ENCODE measurements at places on chromosomes 3 and 15.

DNA sequence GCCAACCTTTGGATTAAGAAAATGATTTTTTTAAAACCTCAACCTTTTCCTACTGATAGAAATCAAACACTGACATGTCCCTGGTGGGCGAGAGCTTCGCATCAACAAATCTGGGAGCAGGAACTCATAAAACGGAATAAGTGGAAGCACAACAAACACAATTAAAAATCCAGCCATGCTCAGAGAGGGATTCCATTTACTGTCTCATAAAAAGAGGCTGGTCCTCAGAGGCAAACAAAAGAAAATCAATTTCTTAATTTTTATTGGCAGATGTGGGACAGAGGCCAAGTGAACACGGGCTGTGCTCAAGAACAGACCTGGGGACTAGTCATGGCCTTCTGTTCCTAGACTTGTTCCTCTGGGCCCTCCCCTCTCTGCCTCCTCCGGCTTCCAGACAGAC lies 214.5 kb downstream of the NTRK3 start:
- no peak for DNase-seq

DNA sequence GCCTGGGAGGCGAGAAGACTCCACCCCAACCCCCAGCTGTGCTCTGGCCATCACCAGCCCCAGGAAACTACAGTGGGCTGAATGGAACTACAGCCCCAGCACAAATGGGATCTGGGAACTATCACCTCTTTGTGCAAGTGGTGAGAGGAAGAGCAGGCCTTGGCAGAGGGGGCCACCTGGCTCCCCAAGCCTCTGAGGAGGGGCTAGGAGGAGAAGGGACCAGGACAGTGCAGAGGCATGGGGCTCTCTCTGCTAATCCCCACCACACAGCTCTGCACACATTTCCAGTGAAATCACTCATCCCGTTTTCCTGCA lies 31.6 kb downstream of the KY start:
- DNase-seq: no peak

GRCh38 chr3:132834356-132834755 lies 112.1 kb upstream of the NPHP3 start:
- no peak for DNase-seq

GRCh38 chr3:40969756-40970466 lies 229.4 kb upstream of the CTNNB1 start:
- no peak for DNase-seq

- no peak for DNase-seq
These were observed 854 bp upstream of the NPTN start for GRCh38 chr15:73633991-73634495.

DNA sequence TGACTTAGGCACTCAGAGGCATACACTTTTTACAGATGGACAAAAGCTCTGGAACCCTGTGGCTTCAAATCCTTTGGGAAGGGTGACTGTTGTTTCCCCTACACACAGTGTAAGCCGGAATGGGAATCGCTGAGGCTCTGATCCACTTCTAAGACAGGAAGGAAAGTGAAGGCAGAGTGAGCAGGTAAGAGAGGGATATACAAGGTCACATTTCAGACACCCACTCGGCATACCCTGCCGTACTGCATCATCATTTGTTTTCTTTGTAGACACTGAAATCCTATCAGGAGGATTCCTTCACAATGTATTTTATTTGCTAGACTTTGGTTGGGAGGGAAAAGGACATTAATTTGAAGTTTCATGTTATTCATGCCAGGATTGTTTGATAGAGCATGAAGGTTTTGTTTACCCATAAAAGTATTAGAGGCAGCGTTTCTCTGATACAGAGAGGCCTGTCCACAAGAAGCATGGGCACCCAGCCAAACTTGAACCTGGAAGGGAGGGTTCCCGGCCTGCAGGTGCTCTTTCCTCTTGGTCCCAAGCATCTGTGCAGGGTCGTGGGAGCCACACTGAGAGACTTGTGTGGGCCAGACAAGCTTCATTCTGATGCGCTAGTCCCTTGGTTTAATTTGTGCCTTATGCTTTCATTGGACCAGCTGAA lies 21.9 kb upstream of the POLR2M start:
- DNase-seq: no peak

DNA sequence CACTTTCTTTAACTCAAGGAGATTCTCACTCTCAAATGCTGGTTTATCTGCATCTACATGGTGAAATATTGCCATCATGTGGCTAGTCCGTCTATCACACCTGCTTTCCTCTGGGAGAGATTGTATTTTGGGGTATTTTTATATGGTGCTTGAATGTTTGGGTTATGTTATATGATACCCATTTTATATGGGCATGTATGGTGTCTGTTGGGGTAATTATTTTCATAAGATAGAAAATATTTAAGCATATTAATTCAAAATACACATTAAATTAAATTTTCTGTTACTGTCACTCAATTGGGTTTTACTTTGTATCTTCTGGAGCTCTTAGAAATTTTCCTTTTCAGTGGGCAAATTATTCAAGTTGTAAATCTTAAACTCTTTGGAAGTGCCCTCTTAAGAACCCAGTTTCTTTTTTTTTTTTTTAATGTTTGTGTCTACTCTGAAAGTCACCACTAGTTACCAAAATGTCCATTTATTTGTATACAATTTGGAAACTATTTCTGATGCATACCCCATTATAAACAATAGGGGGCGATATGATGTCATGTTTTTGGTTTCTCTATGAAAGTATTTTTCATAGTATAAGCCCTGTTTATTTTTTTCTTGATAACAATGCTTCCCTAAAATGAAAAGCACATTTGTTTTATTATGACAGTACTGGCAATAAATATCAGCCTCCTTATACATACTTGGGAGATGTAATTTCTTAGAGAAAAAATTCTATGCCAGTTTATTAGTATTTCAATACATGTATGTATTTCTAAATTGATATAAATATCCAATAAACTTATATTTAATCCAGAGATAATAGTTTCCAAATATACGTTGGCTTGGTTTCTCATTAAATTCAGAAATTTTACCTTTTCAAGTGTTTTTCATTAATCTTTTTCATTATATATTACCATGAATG lies 36.1 kb upstream of the PLSCR5 start:
- DNase-seq: peak; percentile 74

DNA sequence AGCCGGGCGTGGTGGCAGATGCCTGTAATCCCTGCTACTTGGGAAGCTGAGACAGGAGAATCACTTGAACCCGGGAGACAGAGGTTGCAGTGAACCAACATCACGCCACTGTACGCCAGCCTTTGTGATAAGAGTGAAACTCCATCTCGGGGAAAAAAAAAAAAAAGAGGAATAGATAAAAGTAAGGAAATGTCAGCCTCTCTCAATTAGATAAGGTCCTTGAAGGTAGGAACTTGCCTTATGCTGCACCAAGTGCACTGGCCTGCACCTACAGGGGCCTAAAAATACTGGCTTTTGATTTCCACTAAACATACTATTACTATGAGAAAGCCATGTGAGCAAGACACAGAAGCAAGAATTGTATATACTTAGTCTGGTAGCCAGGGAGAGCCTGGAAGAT lies 7.1 kb downstream of the RAF1 start:
- DNase-seq: no peak

- DNase-seq: no peak
These were observed 608.3 kb downstream of the NTRK3 start for GRCh38 chr15:87648278-87648677.

DNA sequence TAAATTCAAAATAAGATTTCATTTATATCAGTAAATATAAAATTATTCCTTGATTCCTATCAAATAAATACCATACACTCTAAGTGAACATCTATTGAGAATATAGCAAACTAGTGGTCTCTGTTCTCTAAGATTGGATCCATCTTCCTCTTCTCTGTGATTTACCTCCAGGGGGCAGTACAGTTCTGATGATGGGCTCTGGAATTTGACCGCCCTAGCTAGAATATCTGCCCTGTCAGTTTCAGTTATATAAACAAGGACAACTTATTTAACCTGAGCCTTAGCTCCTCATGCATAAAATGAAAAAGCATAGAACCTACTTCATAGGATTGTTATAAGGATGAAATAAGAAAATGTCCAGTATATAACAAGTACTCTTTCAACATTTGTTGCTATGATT lies 171.1 kb upstream of the CCDC54 start:
- peak; percentile 60 for DNase-seq

- DNase-seq: no peak
These were observed 56.6 kb upstream of the PRTG start for GRCh38 chr15:55799291-55800212.

GRCh38 chr15:101020451-101020850 lies 101.3 kb downstream of the LRRK1 start:
- DNase-seq: no peak

GRCh38 chr3:194046995-194047645 lies 88.8 kb upstream of the HES1 start:
- peak; percentile 33 for DNase-seq

DNA sequence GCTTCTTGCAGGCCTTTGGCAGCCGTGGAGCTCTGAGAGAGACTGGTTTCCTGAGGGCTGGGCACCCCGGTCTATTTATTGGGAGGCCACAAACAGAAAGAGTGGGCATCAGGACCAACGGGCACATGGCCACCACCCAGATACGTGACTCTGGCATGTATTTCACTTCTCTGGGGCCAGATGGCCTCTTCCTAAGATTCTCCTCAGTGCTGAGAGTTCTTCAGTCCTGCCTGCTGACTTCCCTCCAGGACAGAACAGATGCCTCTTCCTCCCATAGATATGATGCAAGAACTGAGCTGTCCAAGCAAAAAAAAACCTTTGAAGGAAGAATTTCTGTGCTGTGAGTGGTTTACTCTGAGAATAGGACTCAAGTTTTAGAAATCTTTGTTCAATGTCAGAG lies 107.7 kb downstream of the IGF2BP2 start:
- no peak for DNase-seq

DNA sequence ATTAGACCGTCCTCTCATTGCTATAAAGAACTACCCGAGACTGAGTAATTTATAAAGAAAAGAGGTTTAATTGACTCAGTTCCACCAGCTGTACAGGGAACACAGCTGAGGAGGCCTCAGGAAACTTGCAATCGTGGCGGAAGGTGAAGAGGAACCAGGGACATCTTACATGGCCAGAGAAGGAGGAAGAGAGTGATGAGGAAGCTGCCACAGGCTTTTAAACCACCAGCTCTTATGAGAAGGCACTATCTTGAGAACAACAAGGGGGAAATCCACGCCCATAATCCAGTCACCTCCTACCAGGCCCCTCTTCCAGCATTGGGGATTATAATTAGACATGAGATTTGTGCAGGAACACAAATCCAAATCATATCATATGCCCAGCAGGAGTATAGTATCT lies 138.5 kb downstream of the ALCAM start:
- no peak for DNase-seq

- DNase-seq: no peak
These were observed 56.8 kb downstream of the ZNF148 start for GRCh38 chr3:125318167-125318865.

DNA sequence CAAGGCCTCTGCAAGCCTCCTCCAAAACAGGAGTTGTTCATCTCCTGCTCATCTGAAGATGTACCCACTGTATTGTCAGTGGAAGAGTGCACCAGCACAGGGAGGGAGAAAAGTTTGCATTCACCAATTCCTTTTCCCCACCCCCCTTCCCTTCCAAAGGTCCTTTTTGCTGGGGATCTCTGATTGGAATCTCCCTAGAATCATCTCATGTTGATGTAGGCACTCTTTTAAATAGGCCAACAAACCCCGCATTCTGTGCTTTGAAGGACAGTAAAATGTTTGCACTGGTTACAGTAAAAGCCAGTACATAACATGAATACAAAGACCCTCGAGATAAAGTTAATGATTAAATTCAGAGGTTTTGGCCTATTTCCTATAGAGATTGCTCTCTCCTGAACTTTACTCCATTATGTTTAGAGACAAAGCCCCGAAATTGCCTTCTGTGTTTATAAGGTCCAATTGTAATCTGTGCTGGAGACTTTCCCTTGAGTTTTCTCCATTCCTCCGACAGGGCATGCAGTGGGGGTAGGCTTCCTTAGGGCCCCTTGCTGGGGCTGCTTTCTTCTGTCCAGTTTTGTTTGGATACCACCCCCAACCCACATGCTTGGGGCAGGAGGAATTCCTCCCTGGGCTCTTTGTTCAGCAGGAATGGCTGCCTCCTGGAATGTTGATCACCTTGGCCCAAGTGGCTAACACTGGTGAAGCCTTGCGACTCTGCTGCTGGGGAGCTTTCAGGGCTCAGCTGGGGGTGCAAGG lies 22.5 kb downstream of the TRIM71 start:
- no peak for DNase-seq

DNA sequence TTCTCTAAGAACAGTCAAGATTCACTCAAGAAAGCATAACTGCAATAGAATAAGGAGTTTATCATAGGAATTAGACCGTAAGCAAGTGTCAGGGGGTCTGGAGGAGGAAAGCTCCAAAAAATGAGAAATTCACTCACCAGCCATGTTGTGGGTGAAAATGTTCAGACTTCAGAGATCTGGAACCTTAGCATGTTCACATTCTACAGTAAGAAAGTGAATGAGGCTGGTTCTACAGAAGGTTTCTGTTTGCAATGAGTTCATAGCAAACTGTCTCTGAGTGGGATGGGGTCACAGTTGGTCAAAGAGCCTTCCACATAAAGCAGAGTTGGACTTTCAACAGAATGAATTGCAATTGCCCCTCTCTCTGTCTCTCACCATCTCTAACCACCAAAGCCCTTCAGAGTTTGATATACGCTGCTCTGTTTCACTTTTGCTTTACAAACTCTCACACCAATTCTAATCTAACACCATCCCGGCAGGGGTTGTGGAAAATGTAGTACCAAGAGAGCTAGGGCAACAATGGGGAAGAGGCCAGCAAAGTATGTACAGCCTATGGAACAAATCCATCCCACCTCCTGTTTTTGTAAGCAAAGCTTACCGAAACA lies 581.8 kb upstream of the UBE2E2 start:
- no peak for DNase-seq

GRCh38 chr3:60579734-60580133 lies 671.5 kb downstream of the FHIT start:
- DNase-seq: no peak

- no peak for DNase-seq
These were observed 30.4 kb upstream of the FLNB start for GRCh38 chr3:57977818-57978235.

- DNase-seq: no peak
These were observed 64.5 kb upstream of the CADPS start for GRCh38 chr3:62939707-62940106.

GRCh38 chr15:67018441-67018840 lies 47.0 kb upstream of the SMAD3 start:
- no peak for DNase-seq

DNA sequence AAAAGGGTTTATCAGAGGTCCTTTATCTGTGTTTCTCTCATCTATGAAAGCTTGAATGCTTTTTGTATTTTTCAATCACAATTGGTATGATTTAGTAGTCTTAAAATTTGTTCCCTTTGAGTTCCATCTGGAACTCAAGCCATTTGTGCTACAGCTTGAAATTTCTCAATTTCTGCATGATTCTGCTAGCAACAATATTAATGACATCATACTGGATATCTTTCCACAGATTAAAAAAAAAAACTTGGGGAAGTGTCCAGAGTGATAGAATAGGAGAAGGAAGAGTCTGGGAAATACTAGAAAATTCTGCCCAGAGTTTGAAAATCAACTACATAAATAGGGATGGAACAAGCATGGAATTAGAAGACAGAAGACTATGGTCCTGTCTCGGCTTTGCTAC lies 9.3 kb upstream of the FBN1 start:
- DNase-seq: no peak

- DNase-seq: no peak
These were observed 430.5 kb downstream of the OTOL1 start for GRCh38 chr3:161927131-161927530.

- no peak for DNase-seq
These were observed 11.1 kb downstream of the ZBTB38 start for GRCh38 chr3:141379250-141379966.

- DNase-seq: no peak
These were observed 204.8 kb upstream of the ZPLD1 start for GRCh38 chr3:102230057-102230456.

Measured in NCI-H1694 treated with DMSO at 0.1 percent for 48 hours (cell line).